ENCODE measurements at places on chromosomes 11 and 22.
A peak's percentile ranks its signal among the peaks of the same experiment; 100 is the strongest.

GRCh38 chr11:78731027-78731426, 156.4 kb upstream of the NARS2 start:
- no peak for DNase-seq

- DNase-seq, result no peak
Observed at GRCh38 chr11:27938011-27938410, 169.9 kb downstream of the KIF18A start.

- peak; percentile 8 for DNase-seq
Observed at GRCh38 chr11:116348226-116348625, 424.6 kb downstream of the BUD13 start.

- no peak for DNase-seq
Observed at GRCh38 chr11:63914896-63915691, 1.9 kb downstream of the RCOR2 start.

- DNase-seq, result no peak
Observed at GRCh38 chr22:39469681-39470450, 13.1 kb downstream of the MGAT3 start.

- no peak for DNase-seq
Observed at GRCh38 chr22:43926349-43926710, 2.7 kb downstream of the PNPLA3 start.

DNA sequence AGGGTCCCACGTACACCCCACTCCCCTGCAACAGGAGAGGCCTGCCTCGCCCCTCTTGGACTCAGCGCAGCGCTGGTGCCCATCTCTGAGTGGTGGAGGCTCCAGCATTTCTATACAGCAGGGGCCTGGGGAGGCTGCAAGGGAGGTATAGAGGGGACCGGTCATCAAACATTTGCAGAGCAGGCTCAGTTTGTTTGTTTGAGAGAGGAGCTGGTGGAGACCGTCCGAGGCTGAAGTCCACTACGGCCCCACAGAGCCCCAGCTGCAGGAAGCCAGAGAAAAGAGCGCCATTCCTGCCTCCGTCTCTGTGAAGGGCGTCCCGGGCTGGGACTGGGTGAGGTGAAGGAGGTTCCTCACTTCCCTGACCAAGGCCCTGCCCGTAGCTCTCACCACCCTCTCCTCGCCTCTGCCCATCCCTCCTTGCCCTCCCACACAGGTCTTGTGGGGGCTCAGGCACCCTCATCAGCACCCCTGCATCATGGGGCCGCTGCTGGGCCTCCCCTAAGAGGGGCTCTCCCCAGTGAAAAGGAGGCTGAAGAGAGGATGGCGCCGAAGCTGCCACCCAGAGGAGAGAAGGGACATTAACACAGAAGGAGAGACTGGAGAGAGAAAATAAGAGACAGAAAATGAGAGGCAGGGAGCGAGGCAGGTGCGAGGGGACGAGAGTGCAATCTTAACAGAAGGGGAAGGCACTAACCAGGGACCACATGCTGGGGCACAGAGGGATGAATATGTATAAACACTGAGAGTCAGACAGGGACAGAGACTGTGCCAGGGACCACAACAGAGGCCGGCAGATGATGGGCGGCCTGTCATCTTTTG, 24.5 kb downstream of the RPUSD4 start:
- DNase-seq, result no peak

DNA sequence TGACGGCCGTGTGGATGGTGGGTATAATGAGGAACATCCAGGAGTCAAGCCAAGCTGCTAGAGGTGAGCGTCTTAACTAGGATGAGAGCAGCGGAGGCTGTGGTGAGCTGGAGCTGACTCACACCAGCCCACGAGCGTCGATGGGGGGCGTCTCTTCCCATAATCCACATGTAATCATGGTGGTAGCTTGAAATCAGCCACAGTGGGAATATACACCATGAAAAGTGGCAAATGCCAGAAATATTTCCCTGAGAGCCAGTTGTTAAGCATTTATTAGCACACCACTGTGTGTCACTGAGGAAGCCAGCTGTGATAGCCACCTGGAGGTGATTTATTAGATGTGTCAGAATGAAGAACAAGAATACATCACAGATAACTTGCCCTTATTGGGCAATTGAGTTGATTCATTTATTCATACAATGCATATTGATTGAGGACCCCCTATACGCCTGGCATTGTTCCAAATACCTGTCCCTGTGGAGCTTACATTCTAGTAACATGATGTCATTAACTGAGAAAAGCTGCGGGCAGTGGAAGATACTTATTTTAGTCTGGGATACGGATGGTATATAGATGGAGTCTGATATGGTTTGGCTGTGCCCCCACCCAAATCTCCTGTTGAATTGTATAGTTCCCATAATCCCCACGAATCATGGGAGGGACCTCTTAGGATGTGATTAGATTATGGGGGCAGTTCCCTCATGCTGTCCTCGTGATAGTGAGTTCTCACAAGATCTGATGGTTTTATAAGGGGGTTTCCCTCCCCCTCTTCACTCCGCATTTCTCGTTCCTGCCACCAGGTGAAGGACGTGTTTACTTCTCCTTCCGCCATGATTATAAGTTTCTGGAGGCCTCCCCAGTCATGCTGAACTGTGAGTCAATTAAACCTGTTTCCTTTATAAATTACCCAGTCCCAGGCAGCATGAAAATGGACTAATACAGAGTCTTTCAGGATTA, 473.4 kb downstream of the METTL15 start:
- no peak for DNase-seq

DNA sequence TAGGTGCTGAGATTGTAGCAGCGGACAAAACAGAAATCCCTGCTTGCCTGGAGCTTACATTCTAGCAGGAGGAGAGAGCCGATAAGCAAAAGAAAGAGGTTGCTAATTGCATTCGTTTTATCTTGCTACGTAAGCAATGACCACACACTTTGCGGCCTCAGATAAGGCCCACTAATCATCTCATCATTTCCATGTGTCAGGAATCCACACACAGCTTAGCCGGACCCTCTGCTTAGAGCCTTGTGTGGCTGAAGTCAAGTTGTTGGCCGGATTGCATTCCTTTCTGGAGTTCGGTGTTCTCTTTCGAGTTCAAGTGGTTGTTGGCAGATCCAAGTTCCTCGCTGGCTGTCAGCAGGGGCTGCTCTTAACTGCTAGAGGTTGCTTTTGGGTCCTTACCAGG, 101.6 kb downstream of the CHST1 start:
- DNase-seq, result no peak

- no peak for DNase-seq
Observed at GRCh38 chr11:93846411-93846810, 4.0 kb downstream of the VSTM5 start.

DNA sequence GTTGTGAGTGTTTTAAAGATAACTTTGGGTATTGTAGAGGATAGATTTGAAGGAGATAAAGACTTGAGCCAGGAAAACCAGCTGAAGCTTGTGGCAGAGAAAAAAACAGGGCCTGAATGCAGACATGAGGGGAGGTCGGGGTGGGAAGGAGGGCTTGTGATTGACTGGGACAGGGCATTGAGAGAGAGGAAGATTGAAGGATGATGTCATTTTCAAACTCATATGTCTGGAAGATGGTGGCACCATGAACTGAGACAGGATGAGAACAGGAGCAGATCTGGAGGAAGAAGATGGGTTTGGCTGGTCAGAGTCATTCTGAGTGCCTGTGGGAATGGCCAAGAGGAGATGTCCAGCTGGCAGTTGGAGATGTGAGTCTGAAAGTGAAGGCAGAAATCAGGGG, 14.7 kb downstream of the CSNK2A3 start:
- DNase-seq, result no peak

- no peak for DNase-seq
Observed at GRCh38 chr11:78244546-78245255, 56.0 kb downstream of the USP35 start.

Data from hindlimb muscle (tissue), 1 donor.